Midbrain (tissue), 1 donor: ENCODE measurements at places on chromosomes 4 and X.

GRCh38 chr4:101914761-101915160 lies 124.2 kb downstream of the BANK1 start:
- DNase-seq: no peak

- no peak for DNase-seq
These were observed 87.7 kb downstream of the GPC3 start for GRCh38 chrX:133897593-133898163.

DNA sequence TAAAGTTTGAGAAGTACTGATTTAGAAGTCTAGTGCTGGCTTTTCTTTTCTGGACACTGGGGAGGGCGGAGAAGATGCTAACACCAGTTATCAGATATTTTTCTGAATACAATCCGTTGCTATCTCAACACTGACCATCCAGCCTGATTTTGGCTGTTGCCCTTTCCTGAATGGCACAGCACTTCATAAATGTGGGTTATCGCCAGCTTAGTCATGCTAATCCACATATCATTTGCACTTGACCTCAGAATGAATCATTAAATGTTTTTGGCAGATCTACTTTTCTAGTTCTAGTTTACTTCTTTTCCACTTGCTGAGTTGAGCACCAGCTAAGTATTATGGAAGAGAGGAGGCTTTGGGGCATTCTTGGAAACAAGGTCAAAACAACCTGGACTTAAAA lies 60.8 kb upstream of the ESX1 start:
- no peak for DNase-seq

GRCh38 chr4:88709989-88710388 lies 12.4 kb upstream of the NAP1L5 start:
- no peak for DNase-seq

DNA sequence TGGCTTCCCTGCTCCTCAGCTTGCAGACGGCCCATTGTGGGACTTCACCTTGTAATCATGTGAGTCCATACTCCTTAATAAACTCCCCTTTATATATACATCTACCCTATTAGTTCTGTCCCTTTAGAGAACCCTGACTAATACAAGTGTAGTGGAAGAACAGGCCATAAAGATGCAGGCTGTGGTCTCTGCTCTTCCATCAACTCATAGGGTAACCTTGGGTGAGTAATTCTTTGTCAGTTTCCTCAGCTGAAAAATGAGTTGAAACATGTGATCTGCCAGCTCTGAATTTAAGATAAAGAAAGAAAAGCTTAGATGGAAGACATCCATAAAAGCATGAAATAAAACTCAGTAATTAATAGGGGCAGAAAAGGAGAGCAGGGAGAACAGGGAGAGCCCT lies 103.6 kb downstream of the ENOX2 start:
- no peak for DNase-seq
